ENCODE measurements at places on chromosomes 5 and 9. TPM values are rescaled to one million over a fixed set of nuclear protein-coding genes. Genes with fewer than 3 reads are reported as not detected.

The UGT3A1 gene
- total RNA-seq = not detected

The NXNL2 gene
- total RNA-seq = not detected

The IL7R gene
- 273 TPM for total RNA-seq

The C9 gene
- total RNA-seq = not detected

The TAF11L12 gene
- not detected for total RNA-seq

The KCNV2 gene
- total RNA-seq = not detected

The TMC1 gene
- total RNA-seq = 0.28 TPM

The ELOVL7 gene
- 0.71 TPM for total RNA-seq

The CCDC112 gene
- 2.0 TPM for total RNA-seq

The PDZD2 gene
- total RNA-seq = not detected

The BARHL1 gene
- total RNA-seq = not detected

The CCNB1 gene
- 162 TPM for total RNA-seq

The TSSK1B gene
- total RNA-seq = not detected

The EIF4E1B gene
- total RNA-seq = not detected

The GLT6D1 gene
- not detected for total RNA-seq

The IL33 gene
- total RNA-seq = not detected
